Naive thymus-derived CD8-positive, alpha-beta T cell (primary cell): ENCODE measurements at places on chromosomes 6 and 20. TPM values are rescaled to one million over a fixed set of nuclear protein-coding genes. Genes with fewer than 3 reads are reported as not detected.

AIF1 gene
- 23.0 TPM for total RNA-seq

DEFB132 gene
- not detected for total RNA-seq

ADGRB3 gene
- not detected for total RNA-seq

PRKN gene
- total RNA-seq = 3.5 TPM

OLIG3 gene
- not detected for total RNA-seq

ADGRF5 gene
- not detected for total RNA-seq

SLC17A9 gene
- 11.3 TPM for total RNA-seq

DLK2 gene
- 1.2 TPM for total RNA-seq

EEF1A2 gene
- 0.18 TPM for total RNA-seq

SNAI1 gene
- 0.82 TPM for total RNA-seq

HLA-DQB1 gene
- total RNA-seq = 17.0 TPM

B3GAT2 gene
- total RNA-seq = not detected

PHIP gene
- 46.8 TPM for total RNA-seq

PPP1R3G gene
- 0.08 TPM for total RNA-seq

BPIFA1 gene
- total RNA-seq = not detected

SEMG1 gene
- total RNA-seq = not detected

ZNF311 gene
- 0.63 TPM for total RNA-seq

CRISP2 gene
- not detected for total RNA-seq

PROKR2 gene
- not detected for total RNA-seq

TRIM40 gene
- not detected for total RNA-seq

LRRC73 gene
- 0.41 TPM for total RNA-seq

EYA4 gene
- total RNA-seq = not detected

TNNC2 gene
- total RNA-seq = 0.58 TPM

RUNX2 gene
- 36.7 TPM for total RNA-seq

SCRT2 gene
- total RNA-seq = not detected

ZNF322 gene
- total RNA-seq = 13.8 TPM

RIMS4 gene
- not detected for total RNA-seq

ZNF391 gene
- 7.9 TPM for total RNA-seq

CRISP3 gene
- total RNA-seq = not detected

OTOR gene
- not detected for total RNA-seq

NR2E1 gene
- total RNA-seq = not detected

SLC24A3 gene
- not detected for total RNA-seq

C6orf58 gene
- total RNA-seq = not detected

LKAAEAR1 gene
- not detected for total RNA-seq

CLPSL2 gene
- not detected for total RNA-seq

TGIF2 gene
- 38.4 TPM for total RNA-seq
